ENCODE measurements at places on chromosomes 11 and 22.

- DNase-seq, result no peak
Observed at GRCh38 chr22:28097627-28098026, 178.6 kb upstream of the PITPNB start.

GRCh38 chr11:1290052-1291040 lies 19.1 kb downstream of the TOLLIP start:
- DNase-seq, result peak; percentile 10

DNA sequence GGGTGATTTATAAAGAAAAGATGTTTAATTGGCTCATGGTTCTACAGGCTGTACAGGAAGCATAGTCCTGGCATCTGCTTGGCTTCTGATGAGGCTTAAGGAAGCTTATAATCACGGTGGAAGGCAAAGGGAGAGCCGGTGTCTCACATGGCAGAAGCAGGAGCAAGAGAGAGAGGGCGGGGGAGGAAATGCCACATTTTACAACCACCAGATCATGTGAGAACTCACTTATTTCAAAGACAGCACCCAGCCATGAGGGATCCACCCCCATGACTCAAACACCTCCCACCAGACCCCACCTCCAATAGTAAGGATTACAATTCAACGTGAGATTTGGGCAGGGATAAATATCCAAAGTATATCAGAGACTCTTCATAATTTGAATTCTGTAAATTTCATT lies 200.7 kb downstream of the MSANTD4 start:
- no peak for DNase-seq

DNA sequence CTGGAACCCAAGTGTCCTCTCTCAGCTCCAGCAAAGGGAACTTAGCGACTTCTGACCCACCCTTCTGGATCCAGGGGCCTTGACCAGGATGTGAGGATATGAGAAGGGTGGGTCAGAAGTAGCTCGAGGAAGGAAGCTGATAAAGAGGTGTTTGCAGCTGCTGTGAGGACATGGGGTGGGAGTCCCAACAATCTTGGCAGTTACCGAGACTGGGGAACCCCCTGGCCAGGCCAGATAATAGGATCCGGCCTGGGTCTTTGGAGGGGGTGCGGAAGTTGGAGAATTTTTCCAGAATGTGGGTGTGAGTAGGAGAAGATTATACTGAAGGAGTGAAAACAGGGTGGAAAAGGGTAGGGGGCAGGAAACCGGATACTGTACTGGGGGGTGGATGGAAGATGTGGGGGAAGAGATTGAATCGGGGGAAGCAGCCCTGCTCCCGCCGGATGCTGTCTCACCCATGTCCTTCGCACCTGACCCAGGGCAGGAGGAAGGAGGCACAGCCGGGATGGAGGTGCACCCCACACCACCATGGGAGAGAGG lies 2.8 kb upstream of the MCAM start:
- peak; percentile 67 for DNase-seq

GRCh38 chr11:74341921-74342320 lies 30.5 kb upstream of the P4HA3 start:
- DNase-seq, result no peak

- DNase-seq, result no peak
Observed at GRCh38 chr11:63375434-63375833, 5.8 kb downstream of the SLC22A9 start.

DNA sequence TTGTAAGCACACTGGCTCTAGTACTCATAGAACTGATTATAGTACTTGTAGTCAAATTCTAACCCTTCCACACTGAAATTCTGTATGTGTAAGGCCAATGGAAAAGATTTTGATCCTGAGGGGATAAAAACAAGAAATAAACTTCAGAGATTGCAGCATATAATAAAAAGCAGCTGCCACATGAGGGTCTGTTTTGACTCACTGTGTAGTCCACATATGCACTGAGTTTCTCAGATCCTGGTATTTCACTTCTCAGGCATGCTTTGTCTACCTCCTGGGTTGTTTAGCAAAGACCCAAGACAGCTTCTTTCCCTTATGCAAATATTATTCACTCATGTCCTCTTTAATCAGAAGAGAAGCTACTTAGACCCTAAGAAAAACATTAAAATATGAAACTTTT lies 71.1 kb upstream of the SLC5A12 start:
- DNase-seq, result no peak

- DNase-seq, result no peak
Observed at GRCh38 chr11:10395166-10395897, 59.7 kb upstream of the AMPD3 start.

DNA sequence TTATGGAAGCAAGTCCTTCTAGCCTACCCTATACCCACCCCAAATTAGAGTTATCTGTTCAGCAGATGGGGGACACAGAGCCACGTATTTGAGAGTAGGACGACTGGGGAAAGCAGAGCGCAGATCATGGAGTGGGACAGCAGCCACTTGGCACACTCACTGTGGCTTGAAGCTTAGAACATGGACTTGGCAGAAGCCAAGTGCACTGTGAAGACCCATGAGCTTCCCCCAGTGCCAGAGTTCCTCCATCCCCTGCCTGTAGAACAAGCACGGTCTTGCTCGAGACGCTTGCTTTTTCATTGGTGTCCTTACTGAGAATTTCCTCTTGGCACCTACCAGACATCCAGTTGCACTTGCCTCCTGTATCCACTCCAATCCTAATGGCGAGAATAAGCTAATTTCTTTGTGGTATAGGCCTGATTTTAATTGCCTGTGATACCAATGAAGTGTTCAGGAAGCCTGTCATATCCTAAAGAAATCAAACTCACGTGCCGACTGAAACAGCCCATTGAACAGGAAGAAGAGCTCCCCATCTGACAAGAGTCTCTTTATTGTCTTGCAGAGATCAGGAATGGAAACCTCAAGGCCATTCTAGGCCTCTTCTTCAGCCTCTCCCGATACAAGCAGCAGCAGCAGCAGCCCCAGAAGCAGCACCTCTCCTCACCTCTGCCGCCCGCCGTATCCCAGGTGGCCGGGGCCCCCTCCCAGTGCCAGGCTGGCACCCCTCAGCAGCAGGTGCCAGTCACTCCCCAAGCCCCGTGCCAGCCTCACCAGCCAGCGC lies 166.9 kb downstream of the NAV2 start:
- peak; percentile 41 for DNase-seq

DNA sequence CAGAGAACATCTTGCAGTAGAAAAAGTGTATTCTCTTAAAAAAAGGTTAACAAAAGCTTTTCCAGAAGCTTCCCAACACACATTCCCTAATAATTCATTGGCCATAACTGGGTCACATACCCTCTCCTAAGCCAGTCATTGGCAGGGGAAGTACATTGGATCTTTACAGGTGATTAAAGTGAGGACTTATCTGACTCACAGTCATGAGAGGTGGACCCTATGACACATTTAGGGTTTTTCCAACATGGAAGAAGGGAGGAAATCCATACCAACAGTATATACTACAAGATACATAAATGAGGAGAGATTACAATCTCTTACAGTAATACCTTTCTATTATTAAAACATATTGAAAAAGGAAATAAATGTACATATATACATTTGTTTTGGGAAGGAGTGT lies 72.2 kb downstream of the CCDC73 start:
- DNase-seq, result no peak

DNA sequence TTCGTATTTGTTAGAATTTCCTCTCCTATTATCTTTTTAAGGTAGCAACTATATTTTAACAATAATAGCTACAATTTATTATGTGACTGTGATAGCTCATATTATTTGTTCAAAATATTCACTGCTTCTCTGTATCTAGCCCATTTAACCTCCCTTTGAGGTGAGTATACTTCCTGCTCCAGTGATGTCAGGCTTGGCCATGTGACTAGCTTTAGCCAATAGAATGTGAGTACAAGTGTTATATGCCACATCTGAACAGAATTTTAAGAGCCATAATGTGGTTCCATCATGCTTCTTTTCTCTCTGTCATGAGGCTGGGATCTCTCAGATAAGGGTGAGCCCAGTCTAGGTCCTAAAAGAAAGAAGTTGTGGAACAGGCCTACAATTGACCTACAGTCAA lies 217.6 kb downstream of the TTC28 start:
- no peak for DNase-seq

GRCh38 chr11:34209809-34210208 lies 104.4 kb downstream of the NAT10 start:
- DNase-seq, result no peak

- no peak for DNase-seq
Observed at GRCh38 chr11:19379465-19379864, 138.7 kb upstream of the E2F8 start.

DNA sequence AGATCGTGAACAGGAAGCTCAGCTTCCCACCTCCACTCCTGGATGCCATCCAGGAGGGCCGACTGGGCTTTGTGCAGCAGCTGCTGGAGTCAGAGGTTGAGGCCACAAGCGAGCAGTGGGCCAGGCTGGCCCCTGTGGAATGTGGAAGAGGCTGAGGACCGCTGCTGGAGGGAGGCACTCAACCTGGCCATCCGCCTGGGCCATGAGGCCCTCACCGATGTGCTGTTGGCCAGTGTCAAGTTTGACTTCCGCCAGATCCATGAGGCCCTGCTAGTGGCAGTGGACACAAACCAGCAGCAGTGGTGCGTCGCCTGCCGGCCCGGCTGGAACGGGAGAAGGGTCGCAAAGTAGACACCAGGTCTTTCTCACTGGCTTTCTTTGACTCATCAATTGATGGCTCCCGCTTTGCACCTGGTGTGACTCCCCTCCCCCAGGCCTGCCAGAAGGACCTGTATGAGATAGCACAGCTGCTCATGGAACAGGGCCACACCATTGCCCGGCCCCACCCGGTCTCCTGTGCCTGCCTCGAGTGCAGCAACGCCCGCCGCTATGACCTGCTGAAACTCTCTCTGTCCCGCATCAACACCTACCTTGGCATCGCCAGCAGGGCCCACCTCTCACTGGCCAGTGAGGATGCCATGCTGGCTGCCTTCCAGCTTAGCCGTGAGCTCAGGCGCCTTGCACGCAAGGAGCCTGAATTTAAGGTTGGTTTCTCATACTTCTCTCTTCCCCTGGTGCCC lies 24.9 kb downstream of the ART5 start:
- DNase-seq, result no peak

DNA sequence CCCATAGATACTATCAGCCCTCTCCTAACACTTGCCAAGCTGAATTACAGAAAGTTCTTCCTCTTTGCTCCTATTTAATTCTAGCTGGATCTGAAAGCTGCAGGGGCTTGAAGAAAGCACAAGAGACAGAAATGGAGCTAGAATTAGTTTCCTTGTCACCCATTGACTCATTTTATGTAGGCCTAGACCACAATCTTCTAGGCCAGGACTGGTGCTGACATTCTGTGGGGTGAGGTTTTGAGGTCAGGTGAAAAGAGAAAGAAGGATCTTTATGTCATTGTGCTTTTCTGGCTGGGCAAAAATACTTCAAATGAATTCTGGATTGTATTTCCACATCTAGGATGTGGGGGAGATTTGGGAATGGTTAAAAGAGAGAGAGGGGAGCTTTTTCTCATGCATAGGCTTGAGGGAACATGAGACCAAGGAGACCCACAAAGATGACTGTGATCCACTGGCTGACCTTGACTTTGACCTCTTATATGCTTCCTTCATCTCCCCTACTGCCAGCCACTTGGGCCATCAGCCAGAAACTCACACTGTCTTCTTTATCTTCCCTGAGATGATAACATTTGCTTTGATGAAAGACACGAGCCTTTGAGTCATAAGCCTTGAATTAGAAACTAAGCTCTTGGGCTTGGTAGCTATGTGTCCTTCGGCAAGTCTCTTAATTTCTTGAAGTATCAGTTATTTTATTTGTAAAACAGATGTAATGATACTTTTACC lies 274.9 kb upstream of the CADM1 start:
- no peak for DNase-seq

- no peak for DNase-seq
Observed at GRCh38 chr11:123302751-123303195, 107.7 kb upstream of the CLMP start.

DNA sequence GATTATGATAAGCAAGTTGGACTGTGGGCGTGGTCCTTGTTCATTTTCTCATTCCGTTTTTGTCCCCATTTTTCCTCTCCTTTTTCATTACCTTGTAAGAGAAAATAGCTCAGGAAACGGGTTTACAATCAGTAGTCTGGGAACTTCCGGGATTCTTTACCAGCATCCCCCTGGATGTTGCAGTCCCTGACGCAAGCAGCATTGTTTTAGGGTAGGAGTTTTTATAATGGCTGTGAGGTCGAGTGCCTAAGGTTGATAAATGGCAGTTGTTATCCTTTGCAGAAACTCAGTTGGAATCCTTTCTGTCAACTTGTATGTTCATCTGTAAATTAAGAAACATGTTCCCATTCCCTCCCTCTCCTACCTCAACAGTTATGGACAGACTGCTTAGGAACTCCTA lies 68.3 kb downstream of the ARHGEF12 start:
- DNase-seq, result no peak

DNA sequence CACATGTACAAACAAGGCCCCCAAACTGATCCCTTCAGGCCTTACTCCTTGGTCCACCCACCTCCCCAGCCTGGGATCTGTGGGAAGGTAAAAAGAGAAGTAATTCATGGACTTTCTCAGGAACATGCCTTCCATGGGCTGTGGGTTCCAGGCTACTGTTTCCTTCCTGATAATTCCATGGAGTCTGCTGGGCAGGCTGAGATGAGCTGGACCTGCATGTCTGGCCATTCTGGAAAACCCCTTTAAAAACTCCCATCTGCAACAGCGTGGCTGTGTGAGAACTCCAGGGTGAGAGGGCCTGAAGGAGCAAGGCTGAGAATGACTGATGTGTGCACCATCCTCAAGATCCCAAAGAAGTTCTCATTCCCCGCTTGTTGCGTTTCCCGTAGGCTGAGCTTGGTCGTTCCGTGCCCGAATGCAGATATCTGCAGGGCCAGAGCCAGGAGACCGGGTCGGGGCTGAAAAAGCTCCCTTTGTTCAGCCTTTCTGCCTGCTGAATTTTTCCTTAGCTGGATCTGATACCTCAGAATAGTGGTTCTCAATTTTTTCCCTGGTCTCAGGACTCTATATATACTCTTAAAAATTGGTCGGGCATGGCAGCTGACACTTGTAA lies 72.9 kb downstream of the NAT10 start:
- DNase-seq, result no peak

GRCh38 chr11:83118814-83119213 lies 38.1 kb upstream of the PCF11 start:
- no peak for DNase-seq

DNA sequence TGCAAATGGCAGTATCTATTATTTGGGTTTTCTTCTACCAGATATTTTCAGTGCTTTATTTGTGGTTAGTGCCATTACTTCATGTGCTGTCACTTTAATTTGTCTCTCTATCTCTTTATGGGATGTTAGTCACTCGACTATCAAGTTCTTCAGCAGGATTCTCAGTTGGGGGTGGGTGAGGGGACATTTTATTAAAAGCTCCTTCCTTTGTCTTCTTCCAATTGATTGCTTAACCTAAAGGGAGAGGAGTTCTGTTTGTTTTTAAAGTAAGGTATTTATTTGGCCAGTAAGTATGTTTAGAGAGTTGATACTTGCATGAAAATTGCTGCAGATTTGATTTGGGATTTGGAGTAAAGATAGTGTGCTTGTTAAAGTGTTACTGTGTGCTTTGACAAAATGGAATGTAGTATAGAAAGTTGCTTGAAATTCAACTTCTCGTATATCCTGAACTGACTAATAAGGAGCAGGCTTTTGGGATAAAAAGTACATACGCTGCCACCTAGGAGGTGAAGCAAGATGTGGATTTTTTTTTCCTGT lies 10.3 kb downstream of the YAP1 start:
- DNase-seq, result no peak

- DNase-seq, result no peak
Observed at GRCh38 chr11:134052988-134053945, 15.6 kb upstream of the JAM3 start.
